ENCODE measurements at places on chromosomes 11 and 22.

GRCh38 chr22:43343262-43343669, at the start of gene SCUBE1:
Gene SCUBE1, minus strand, starts transcription at chr22:43343372. Its CDS starts 111 bp downstream, at chr22:43343261.
- DNase-seq, result peak; percentile 72

DNA sequence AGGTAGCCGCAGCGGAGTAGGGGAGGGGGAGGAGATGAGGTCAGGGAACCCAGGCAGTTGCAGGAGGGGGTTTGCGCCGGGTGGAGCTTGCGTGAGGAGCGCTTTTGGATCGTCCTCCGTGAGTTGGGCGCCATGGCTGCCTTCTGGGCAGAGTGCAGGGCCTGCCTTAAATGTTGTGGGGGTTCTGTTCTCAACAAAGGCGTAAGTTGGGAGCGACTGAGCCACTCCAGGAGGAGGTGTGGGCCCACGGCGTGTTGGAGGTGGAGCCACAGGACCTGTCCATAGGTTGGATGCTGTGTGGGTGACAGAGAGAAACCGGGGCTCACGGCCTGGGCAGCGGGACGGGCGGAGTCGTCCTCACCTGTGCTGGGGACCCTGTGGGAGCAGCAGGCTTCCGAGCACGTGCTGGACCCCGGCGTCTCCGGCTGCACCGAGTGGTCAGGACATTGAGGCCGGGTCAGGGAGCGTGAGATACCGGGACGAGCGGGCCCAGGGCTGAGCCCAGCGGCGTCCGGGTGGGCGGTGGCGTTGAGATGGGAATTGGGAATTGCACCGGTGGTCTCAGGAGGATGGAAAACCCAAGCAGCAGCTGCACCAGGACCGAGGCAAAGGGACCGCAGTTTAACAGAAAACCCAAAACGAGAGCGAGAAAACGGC, 977 bp upstream of the PGGHG start:
- DNase-seq, result peak; percentile 10

DNA sequence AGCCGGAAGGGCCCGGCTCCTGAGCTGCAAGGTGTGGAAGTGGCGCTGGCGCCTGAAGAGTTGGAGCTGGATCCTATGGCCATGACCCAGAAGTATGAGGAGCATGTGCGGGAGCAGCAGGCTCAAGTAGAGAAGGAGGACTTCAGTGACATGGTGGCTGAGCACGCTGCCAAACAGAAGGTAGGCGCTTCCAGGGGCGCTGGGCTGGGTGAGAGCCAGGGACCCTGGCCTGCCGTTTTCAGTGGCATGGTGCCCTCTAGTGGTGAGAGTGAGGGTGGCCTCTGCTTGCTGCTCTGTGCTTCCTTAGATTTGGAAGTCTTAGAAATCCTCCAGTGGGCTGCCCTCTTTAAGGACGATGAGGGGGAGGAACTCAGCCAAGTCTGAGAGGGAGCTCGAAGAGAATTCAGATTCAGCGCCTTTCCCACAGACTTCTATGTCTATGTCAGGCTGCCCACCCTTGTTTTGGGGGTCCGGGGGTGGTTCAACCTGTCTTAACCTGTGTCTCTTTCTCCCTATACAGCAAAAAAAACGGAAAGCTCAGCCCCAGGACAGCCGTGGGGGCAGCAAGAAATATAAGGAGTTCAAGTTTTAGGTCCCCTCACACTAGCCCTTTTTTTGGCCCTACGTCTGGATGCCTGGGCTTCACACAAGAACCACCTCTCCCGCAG, 1.8 kb upstream of the PACS1 start:
- peak; percentile 83 for DNase-seq

DNA sequence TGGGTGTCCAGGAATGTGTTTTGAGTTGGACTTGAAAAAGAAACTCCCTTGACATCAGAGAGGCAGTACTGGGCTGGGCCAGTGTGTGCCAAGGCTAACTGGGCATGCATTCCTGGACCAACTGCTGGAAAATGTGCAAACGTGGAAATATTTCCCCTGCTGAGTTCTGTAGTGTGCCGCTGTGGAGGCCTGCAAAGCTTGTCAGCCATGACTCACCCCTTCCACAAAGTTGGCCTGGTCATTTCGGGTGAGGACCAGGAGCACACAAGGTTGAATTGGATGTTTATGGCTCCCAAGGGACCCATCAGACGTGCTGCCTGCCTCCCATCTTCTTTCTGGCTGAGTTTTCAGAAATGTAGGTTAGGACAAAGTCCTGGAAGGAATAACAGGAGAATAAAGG, 513.1 kb downstream of the MIAT start:
- DNase-seq, result no peak

DNA sequence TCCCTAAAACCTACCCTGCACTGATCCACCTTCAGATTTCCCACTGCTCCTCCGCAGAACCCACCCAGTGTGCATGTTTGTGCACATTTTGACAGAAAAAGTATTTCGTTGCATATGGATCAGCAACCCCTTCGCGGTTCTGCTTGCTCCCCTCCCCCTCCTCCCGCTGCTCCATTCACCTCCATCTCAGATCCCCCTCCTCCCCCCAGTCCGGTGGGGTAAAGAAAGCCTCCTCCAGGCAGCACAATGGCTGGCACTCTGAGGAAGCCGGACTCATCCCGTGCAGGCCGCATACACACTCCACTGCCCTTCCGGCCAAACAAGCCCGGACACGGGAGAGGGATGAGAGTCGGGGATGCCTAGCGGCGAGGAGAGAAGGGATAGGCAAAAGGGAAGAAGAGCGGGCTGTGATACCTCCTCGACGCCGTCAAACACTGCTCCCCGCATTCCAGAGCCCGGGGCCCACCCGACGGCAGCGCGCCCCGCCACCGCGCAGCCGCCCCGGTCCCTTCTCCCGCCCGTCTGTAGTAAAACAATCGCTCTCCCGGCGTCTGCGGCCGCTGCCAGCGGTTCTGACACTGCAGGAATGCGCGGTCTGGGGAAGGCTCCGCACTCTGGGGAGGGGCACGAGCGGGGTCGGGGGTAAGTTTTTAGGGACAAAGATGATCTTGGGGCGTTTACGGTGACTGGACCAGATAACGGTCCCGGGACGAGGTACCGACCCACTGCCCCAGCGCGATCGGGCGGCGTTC, 915 bp downstream of the FEZ1 start:
- DNase-seq, result peak; percentile 43

DNA sequence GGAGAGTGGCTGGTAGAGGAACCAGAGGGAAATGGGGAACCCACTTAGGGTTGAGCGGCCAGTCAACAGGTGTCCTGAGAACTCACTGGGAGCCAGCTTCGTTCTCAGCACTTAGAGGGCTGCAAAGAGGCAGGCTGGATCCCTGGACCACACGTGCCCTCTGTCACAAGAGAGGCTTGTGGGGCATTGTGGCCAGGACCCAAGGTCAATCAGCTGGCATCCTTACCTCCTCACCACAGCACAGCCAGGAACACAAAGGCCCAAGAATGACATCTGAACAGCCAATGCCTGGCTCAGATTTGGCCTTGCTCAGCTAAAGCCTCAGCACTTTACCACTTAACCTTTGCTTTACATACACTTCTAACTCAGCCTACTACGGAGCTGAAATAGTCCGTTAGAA, 7.4 kb downstream of the MAPK8IP1 start:
- no peak for DNase-seq

- peak; percentile 20 for DNase-seq
These were observed 41.0 kb downstream of the AHNAK start for GRCh38 chr11:62505440-62506091.

DNA sequence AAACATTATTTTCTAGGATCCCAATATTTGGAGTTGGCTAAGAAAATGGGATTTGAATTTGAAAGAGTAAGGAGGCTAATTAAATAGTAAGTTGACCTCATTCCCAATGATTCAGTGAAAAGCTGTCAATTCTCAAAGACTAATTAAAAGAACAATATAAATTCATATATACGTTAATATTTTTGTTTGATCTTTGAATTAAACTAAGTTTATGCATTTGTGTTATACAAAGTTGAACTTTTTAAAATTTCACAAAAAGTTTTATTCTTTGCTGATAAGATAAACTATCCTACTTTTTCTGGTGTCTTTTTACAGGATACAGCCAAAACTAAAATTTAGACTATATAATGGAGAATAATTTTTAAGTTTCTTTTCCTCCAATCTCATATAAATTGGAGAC, at the start of gene OR5L1:
OR5L1 (plus strand) TSS at position 301 of the 400 bp plus-strand sequence. CDS start 100 bp downstream, outside the sequence.
- DNase-seq, result no peak

DNA sequence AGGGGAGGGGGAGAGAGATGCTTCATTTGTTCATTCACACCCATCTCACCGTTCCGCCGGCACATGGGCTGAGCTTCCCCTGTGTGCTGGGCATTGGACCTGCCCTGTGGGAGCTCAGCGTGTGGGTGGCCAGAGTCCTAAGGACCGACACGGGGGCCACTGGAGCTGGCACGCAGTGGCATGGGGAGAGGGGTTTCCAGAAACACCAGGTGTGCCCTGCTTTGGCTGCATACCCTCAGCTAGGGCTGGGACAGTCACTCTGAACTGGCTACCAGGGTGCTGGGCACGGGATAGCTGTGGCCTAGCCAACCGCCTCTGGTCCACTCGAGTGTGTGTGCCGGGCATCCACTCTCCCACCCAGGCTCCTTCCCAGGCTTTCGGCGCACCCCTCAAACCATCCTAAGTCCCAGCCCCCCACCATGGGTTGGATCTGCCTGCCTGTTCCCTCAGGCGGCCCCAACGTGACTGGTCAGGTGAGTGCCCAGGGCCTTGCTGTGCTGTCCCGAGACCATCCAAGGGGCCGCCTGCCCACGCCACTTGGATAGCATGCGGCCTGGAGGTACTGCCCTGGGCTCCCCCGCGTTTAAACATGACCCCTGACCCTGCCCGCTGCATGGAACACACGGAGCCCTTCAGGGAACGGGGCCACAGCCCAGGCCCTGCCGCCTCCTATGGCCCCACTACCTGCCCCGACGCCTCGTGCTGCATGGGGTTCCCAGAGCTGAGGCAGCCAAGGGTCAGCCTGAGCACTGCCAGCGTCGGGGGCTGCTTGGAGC, 51.6 kb upstream of the LINC01488 start:
- DNase-seq, result no peak

DNA sequence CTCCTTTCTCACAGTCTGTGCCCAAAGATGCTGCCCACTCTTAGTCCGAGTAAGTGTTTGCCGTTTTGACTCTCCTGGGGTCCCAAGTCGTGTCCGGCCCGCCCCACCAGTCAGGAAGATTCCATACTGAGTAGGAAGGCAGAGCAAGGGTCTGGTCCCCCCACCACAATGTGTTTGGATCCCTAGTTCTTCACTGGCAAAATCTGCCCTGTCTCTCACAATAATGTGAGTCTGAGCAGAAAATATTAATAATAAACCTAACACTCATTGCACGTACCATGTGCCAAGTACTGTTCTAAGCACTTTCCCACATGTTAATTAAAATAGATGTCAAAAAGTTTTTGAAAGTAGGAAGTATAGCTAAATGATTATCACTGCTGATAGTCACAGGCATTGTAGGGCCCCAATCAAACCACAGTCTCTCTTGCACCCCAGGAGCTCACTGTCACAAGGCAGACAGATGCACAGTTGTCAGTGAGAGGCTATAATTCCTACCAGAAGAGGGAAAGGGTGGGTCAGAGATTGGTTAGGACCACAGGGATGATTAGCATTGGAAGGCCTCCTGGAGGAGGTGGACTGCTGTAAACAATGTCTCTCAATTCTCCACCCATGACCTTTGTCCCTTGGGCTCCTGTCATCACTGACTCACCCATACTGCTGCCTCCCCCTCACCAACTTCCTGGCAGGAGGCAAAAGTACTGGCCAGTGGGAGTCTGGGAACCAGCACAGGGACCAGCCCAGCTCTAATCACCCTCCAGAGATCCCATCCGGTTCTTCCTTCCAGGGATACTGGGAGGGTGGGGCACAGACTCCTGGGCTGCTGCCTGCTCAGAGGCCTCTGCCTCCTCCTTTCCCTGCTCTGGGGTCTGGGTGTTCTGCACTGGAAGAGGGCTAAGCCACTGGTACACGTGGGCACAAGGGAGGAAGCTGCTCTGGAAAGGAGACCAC, 1.0 kb upstream of the POLD4 start:
- peak; percentile 60 for DNase-seq

- DNase-seq, result peak; percentile 68
These were observed 25.8 kb downstream of the DDIAS start for GRCh38 chr11:82927264-82927880.

DNA sequence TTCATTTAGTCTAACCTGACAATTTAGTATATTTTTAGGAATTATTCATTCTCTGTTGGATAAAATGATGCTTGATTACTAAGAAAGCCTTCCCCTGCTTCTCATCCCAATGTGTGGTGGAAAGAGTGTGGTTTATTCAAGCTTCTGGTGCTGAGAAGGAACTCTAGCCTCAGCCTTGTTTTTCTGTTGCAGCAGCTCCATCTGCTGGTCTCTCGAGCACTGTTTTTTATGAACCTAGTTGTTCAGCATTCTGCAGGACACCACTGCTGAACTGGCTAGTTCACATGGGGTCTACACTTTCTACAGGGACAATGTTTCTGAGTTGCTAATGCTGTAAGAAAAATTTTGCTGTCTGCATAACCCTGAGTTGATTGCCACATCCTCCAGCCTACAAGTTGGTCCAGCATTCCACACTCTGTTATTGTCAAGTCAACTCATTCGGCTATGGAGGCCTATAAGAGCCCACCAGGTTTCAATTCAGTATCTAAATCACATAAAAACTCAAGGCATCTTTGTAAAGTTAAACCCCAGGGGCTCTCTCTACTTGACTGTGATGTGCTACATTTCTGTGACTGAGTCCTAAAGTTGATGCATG, 14.3 kb downstream of the OR2AG2 start:
- DNase-seq, result peak; percentile 76
